ENCODE measurements at places on chromosomes 1 and 21.

DNA sequence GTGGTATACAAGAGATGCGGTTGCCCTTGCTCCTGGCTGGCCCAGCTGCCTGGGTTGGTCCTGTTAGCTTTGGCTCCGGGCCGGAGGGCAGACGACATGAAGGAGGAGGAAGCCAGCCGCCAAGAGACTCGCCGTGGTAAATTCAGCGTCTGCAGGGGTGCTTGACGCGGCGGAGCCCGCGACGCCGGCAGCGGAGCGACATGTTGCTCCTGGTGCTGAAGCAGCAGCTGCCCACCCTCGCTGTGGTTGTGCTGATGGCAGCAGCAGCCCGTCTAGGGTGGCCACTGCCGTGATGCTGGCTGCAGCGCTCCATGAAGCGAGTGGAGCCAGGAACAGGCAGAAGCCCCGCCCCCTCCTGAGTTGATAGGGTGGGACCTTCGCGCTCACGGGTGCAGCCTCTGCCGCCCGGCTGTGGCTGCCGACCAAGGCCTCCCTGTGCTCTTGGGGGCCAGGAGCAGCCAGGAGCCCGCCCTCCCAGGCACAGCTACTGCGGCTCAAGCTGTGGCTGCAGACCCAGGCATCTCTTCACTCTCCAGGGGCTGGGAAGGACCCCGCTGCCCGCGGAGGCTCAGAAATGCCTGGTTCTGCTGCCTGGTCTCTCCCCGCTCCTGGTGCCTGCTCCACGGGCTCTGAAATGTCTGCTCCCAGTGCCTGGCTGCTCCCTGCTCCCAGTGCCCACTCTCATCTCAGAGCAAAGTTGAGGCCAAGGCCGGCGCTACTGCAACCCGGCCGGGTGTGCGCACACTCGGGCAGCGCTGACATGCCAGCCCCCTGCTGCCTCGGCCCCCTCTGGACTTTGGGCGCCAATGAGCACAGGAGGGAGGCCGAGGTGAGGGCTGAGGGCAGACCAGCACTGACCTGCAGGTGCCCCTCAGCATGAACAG lies 4.4 kb upstream of the ZNF692 start:
- peak; percentile 52 for DNase-seq

DNA sequence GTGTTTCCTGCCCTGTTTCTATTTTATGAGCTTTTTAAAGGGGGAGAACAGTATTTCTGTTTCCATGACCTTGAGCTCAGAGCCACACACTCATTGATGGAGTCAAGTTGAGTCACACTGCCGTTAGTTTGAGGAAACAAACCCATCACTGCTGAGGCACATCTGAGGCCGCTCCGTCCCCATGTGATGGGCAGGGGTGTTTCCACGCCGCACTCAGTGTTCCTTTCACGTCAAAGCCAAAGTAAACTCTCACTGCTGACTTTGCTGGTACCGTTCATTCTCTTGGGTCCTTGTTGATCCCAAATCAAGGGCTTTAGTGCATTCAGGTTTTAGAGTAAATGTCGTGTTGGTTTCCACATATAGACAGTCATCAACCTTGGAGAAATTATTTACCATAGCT lies 48.8 kb downstream of the PKNOX1 start:
- no peak for DNase-seq

- DNase-seq, result peak; percentile 79
Observed at GRCh38 chr1:17696417-17697301, 58.5 kb upstream of the ACTL8 start.

- no peak for DNase-seq
Observed at GRCh38 chr1:54872036-54872331, 15.0 kb downstream of the DHCR24 start.

DNA sequence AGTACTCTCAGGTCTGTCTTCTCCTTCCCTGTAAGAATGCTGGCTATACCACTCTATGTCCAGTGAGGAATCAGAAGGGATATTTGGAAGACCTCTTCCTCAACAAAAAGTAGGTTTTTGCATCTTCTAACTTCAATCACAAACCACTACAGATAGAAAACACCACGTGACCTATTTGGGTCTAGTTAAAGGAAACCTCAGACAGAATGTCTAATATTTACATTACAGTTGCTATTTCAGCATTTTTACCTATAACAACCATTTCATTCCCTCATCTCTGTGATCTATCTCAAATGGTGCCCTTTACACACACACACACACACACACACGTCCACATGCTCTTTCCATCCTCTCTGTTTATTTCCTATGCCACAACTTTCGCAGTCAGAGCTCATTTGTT lies 7.9 kb upstream of the ADORA3 start:
- DNase-seq, result no peak

DNA sequence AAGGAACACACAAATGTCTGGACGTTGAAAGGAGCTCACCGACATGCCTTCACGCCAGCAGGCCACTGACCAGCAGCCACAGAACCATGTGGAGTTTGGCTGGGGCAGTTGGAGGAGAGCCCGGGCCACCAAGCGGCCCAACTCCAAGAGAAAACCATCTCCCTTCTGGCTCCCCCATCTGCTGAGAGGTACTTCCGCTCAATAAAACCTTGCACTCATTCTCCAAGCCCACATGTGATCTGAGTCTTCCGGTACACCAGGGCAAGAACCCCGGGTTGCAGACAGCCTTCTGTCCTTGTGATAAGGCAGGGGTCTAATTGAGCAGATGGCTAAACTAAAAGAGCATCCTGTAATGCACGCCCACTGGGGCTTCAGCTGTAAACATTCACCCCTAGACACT lies 24.4 kb downstream of the RGS4 start:
- no peak for DNase-seq

DNA sequence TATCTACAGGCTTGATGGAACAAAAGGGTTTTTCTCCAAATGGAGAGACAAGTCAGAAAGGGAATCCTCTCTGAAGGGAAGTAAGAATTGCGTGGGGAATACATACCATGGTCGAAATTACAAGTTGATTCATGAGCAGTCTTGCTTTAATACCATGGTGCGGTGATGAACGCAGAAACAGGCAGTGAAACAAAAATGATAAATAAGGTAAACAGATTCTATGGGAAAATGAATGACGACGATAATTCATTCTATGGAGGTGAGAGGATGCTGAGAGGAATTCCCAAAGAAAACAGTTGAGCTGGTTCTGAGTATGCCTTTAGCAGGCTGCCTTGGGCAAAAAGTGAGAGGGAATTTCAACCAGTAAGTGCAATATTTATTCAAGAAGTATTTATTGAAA lies 209.4 kb upstream of the RUNX1 start:
- no peak for DNase-seq

DNA sequence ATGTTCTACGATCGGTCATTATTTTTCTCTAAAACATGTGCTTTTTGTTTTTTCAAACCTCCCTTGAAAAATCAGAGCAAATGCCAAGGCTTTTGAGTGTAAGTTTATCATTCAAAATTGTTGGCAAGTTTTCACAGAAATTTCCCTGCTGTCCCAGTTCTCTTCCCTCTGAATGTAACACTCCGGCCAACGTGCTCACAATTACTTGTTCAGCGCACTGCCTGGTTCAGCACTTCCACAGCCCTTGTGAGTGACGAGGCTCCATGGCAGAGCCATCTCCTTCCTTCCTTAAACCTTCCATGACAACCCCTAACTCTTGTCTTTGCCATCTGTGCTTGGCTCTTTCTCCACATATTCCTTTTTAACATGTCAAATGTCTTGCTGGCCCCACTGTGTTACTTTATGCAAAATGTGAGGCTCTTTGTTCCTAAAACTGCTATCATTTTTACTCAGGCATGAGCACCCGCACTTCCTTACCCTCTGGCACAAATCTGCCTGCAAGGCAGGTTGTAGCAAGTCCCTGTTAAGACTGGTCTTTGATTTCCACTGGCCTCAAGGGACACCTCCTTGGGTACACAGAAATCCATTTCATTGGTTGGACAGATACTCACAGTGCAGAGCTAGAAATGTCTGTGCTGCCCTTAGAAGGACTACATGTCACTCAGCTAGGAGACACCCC lies 142.8 kb downstream of the HUNK start:
- no peak for DNase-seq

GRCh38 chr1:35870651-35871309 lies 12.2 kb upstream of the AGO1 start:
- DNase-seq, result no peak

DNA sequence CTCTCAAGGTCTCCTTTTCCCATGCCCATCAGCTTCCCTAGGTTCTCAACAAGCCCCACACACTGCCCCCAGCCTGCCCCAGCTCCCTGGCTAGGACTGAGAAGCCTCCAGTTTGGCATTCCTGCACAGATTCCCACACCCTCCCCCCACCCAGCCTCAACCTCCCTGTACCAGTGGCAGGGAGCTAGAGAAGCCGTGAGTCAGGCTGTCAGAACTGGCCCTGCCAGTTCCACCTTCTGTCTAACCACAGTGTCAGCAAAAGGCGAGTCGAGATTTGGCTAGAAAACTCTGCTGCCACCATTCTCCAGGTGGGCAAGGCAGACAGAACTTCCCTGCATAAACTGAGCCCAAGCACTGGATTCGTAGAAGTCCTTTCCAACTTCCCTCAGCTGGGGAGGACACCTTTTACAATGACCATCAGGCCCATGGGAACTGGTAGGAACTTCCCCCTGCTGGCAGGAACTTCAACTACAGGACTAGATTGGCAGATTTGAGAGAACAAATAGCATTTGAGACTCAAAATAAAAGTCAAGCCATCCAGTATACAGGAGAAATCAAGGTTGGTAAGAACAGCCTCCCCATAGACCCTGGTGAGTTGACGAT lies 31.0 kb downstream of the TNNT2 start:
- peak; percentile 57 for DNase-seq

GRCh38 chr1:31799895-31800673 lies 15.7 kb downstream of the SPOCD1 start:
- no peak for DNase-seq
